ENCODE measurements at places on chromosomes 13 and 19. TPM values are rescaled to one million over a fixed set of nuclear protein-coding genes. Genes with fewer than 3 reads are reported as not detected.

The MATK gene
- total RNA-seq = 0.98 TPM

The GRK1 gene
- not detected for total RNA-seq

The ZNF8 gene
- total RNA-seq = 6.2 TPM

The ENOX1 gene
- total RNA-seq = 9.6 TPM

The SPTBN4 gene
- 0.37 TPM for total RNA-seq

The TPTE2 gene
- not detected for total RNA-seq

The RFXAP gene
- 1.8 TPM for total RNA-seq

The MYADM gene
- 15.1 TPM for total RNA-seq
